ENCODE measurements at places on chromosomes 12 and 14.

DNA sequence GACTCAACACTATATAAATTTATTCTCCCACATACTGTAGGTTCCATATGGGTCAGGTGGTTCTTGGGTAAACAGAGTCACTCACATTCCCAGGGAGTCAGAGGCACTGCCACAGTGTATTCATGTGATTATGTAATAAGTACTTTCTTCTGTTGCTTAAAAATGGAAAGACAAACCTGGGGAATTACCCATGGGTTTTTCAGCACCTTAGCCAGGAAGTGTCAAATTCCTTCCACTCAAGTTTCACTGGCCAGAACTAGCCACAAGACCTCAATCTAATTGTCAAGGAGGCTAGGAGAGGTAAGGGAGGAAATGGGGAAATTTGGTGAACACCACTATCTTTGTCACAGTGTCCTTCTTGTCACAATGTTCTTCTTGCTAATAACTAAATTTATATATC, 333.2 kb upstream of the MDGA2 start:
- DNase-seq: no peak

GRCh38 chr14:104026024-104026423, 59.5 kb upstream of the ASPG start:
- no peak for DNase-seq

- DNase-seq: no peak
Measured at GRCh38 chr14:35298351-35298750, 6.2 kb downstream of the PSMA6 start.

- peak; percentile 47 for DNase-seq
Measured at GRCh38 chr12:50132505-50133135, 20.6 kb downstream of the COX14 start.

- peak; percentile 62 for DNase-seq
Measured at GRCh38 chr12:116736962-116737773, 701 bp downstream of the SPRING1 start.

DNA sequence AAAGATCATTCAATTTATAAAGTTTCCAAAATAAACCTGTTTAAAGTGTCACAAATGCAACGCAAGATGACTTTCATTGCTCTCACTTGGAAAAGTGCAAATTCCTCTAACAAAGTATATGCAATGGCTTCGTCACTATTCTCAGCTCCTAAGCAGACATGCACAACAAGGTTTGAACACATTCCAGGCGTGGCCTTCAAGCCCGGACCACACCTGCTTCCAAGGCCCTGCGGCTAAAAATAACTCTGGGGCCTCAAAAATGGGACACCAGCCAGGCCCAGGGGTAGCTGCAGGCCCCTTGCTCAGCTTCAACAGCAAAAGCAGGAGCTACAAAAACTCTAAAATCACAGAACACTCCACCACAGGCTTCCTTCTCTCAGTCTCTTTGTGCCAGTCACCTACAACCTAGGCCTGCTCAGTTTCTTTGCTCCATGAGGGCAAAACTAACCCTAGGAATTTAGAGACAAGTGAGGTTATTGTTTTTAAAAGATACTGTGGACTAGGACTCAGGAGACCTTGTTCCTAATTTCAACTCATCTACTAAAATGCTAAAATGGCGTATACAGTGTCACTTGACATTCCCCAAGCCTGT, 29.3 kb downstream of the DUSP16 start:
- no peak for DNase-seq

DNA sequence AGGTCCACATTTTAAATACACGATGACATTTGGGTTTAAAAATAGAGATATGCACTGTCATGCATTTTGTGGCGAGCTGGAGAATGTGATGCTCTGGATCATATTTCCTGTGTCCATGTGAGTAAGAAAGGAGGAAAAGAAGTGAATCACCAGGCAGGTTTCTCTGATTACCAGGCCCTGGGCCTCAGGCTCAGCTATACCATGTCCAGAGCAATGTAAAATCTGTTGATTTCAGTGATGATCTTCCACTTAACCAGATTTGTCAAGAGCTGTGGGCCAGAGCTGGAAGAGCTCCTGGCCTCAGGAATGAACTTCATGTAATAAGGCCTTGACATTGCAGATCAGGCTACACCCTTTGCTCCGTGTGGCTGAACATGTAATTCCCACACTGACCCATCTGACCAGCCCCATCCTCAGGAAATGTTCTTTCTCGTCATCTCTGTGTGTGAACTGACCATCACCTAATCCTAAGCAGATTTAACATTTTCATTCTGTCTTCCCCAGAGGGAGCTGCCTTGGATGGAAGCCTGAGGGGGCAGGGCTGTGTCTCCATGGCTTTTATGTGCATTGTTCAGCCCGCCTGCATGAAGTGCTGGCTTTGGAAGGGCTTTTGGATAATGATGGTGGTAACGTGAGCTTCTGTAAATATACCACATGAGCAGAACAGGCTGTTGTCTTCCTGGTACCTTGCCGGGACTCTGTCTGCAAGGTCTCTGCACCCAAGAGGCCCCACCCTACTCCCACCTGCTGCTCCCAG, 54.5 kb downstream of the CRACR2A start:
- DNase-seq: no peak

DNA sequence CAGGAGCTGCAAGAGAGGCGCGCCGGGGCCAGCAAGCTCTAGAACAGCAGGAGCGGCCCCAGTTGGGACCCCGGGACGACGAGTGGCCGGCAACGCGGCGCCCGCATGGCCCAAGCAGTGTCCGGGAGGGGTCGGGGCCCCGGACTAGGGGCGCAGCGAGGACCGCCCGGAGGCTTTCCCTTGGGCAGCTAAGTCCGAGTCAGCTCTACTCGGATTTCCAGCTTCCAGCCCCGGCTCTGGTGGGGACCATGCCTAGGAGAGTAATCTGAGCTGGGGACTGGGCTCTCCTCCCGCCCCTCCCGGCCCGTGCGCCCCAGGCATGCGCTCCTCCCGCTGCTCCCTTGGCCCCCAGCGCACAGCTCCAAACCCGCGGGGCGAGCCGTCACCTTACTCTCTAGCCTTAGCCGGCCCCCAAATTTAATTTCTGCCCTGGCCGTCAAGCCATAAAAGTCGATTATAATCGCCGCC, 41.6 kb upstream of the CAPRIN2 start:
- DNase-seq: peak; percentile 62

- DNase-seq: no peak
Measured at GRCh38 chr14:97709552-97709951, 912.4 kb downstream of the VRK1 start.

- peak; percentile 34 for DNase-seq
Measured at GRCh38 chr12:124617615-124618014, 50.2 kb upstream of the NCOR2 start.
